ENCODE measurements at places on chromosomes 16 and 17. TPM values are rescaled to one million over a fixed set of nuclear protein-coding genes. Genes with fewer than 3 reads are reported as not detected.

Gene TEX14
- total RNA-seq = 3.4 TPM

GRCh38 chr16:71623597-71623996, 2.4 kb upstream of the MARVELD3 start:
- no peak for DNase-seq

DNA sequence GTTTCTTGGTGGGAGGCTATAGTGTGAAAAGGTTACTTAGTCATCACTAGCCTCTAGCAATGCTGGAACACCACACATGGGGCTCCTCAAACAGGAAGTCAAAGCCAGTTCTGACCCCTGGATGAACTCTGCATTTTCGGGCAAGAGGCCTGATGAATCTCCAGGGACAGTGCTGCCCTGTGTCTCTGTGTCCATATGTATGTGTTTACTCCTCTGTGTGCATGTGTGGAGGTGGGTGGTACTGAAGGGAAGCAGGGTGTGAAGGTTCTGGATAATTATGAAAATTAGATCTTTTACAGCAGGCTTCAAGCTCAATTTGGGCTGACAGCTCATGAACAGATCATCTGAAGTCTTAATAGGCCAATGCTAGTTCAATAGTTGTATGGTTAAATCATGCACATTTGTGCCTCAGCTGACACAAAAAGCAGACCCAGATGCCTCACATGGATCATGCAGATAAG, 133.6 kb downstream of the SNX11 start:
- DNase-seq = peak; percentile 83

DNA sequence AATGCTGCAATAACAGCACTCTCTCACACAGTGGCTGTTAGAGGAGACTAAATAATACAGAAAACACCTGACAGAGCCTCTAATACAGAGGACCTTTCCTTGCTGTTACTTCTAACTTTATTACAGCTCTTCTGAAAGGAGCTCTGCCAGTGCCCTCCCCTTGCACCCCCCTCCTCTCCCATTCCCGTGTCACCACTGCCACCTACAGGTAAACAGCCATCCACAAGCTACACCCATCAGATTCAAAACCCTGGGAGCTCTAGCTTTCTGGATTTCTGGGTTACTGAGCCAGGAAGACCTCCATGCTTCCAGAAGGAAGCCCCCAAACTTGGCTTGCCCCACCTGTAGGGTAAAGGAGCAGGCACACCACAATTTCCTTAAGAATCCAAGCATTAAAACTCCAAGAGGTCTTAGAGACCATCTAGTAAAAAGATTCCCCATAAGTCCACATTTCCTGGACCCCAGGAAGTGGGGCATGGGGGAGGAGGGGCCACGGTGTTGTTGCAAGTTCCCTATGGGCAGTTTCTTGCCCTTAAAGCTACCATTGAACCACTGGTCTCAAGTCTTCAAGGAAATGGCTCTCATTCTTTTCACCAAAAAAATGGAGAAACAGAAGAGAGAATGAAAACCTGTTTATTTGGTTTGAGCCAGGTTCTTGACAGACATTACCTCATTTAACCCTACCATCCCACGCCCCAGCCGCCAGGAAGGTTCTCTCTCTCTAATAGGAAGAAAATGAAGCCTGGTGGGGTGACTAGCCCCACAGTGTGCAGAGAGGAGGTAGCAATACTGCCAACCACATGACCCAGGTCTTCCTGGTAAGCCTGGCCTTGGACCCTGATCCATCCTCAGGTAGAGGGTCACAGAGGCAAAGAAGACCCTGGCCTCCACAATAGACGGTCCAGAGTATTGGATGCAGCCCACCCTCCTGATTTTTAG, 52.8 kb downstream of the TOM1L2 start:
- DNase-seq = peak; percentile 96

DNA sequence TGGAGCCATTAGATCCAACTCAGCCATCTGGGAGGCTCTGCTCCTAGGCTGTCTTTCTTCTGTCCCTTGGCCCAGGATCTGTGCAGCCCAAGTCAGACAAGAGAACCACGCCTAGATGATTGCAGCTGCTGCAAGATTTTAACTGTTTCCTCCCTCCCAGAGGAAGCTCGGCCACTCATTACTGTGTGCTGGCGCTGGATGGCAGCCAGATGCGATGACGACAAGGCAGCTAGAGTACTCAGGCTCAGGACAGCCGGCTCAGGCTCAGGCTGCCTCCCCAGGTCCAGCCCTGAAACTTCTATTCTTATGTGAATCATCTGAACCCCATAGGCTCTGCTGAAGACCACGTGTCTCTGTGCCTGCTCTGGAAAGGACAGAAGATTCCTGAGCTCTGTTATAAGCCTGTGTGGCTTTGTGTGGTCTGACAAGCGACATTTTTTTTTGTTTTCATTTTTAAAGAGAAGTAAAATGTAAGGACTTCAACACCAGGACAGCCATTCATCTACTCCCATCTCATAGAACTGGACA, 32.1 kb upstream of the FBXW10B start:
- peak; percentile 100 for DNase-seq

- no peak for DNase-seq
Observed at GRCh38 chr17:16817201-16817600, 127.2 kb downstream of the CCDC144A start.

- no peak for DNase-seq
Observed at GRCh38 chr17:2794111-2794803, 2.0 kb upstream of the RAP1GAP2 start.

GRCh38 chr16:79870016-79870886, 269.7 kb upstream of the MAF start:
- no peak for DNase-seq

Gene ZFHX3
- total RNA-seq = 5.1 TPM

DNA sequence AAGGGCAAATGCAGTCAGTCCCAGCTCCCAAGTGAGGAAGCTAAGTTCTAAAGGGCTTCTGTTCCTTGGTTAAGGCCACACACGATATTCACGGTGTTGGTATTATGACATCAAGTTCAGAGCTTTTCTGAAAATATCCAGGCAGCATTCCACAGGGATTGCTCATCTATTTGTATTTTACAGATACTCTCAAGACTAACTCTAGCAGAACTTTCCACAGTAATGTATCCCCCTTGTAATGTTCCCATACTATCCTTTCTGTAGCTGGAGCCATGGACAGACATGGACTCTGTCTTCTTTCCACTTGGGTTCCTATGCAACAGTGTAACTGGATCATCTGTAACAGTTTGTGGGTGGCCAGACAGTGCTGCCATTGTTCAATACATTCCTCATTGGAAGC, 13.5 kb downstream of the SDR42E1 start:
- peak; percentile 5 for DNase-seq

DNA sequence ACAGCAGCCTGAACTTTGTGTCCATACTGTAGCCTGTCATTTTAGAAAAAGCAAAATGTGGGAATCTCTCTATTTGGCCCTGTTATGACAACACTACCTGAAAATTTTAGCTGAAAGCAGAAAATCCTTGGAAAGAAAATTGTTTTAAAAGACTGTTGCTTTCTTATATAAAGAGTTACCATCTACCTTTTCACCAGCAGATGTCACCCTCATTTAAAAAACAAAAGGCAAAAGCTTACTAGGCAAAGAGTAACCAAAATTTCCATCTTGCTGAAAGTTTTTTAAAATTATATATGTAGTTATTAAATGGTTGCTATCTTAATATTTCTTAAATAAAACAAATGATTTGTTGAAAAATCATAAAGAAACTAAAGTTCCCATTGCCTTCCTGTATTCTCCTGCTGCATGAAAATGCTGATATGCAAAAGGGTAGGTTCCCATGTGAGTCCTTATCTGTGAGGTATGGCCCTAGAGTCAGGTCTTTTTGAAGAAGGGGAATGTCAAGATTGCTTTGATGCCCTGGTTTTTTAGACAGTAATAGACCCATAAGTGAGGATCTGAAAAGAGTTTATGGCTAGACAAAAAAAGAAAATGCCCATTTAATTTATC, 61.0 kb downstream of the TNRC6C start:
- DNase-seq = peak; percentile 69

Gene HS3ST2
- total RNA-seq = not detected

GRCh38 chr17:17790637-17791464, 45.9 kb downstream of the SREBF1 start:
- no peak for DNase-seq

Gene FLII
- total RNA-seq = 288 TPM

Gene SULT1A4
- total RNA-seq = 1.2 TPM

GRCh38 chr17:78359321-78359996, 418 bp downstream of the SOCS3 start:
- peak; percentile 66 for DNase-seq

DNA sequence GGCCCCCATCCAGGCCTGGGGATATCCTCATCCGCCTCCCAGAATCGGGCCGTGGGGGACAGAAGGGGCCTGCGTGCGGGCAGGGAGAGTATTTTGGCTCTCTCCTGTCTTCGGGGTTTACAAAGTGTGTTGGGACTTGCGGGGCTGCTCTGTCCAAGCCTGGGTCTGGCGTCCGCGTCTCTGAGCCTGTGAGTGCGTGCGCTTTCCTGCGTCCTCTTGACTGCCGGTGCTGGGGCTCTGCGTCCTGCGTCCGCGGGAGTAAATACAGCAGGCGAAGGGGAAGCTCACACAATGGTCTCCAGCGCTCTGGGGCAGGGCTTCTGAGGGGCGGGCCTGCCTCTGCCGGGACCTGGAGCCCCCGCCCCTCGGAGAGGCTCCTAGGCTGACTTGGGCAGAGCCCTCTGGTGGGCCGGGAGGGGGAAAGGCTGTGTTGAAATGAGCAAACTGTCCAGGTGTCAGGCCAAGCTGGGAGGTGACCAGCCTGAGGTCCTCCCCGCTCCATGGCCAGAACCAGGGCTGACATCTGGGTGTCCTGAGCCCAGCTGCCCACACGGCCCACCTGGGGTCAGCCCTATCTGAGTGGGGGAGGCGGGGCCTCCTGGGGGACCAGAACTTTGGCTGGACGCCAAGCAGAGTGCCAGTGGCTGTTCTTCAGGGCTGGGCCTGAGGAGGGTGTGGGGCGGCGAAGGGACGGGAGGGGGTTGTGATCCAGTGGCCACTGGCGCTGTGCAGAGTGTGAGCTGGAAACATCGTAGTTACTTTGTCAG, 233.6 kb downstream of the SEC14L1 start:
- DNase-seq = peak; percentile 96

GRCh38 chr16:31875928-31876547, 2.4 kb downstream of the ZNF267 start:
- DNase-seq = no peak

Gene KRTAP4-3
- total RNA-seq = not detected

DNA sequence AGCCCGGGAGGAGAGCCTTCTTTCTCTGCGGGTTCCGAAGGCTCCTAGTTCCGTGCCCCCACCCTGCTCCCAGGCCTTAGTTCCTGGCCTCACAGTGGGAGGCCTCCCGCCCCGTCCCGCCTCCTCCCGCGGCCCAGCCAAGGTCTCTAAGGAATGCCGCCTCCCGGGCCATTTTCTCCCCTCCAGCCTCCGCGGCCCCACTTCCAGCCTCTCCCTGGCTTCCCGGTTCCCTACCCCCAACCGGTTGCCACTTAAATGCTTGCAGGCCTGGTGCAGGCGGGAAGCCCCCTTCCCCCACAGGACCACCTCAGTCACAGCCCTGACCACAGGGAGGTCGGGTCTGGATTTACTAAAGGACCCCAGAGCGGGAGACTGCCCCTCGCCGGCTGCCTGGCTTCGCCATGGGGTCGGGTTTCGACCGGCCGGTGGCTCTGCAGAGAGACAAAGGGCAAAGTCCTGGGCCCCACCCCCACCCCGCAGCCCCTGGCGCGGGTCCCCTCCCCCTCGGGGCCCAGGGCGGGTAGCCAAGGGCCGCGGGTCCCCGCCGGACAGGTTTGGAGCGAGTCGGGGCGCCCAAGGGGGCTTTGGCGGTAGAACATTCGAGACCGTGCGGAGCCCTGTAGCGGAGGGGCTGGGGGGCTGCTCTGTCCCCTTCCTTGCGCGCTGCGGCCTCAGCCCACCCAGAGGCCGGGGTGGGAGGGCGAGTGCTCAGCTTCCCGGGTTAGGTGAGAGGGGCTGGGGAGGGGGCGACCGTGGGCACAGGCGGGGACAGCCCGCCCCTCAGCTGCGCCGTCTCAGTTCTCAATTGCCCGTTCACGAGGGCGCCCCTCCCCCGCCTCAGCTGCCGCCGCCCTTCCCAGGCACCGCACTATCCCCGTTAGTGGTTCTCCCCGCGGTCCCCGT, 16.4 kb downstream of the IGF2BP1 start:
- DNase-seq = no peak

Gene CD300E
- total RNA-seq = not detected

DNA sequence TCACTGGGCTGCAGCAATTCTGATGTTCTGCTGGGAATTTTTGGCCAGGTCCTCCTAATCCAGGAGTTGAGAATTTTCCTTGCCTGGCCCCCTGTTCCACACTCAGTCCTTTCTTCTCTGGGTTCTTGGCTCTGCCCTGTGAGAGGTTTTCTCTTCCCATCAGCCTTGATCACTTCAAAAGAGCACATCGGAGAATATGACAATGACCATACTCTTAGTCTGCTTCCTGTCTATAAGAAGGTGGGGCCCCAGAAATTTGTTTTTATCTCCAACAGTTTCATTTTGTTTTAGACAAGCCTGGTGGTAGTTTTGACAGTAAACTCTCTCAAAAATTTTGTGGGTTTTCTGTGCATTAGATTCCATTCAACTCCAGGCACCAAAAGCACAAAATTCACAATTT, 70.7 kb downstream of the C17orf67 start:
- DNase-seq = no peak

GRCh38 chr16:27441998-27442397, 40.0 kb downstream of the IL21R start:
- no peak for DNase-seq

- DNase-seq = no peak
Observed at GRCh38 chr17:66397486-66397885, 95.1 kb downstream of the PRKCA start.

Gene ADAP2
- total RNA-seq = not detected

Gene SLC12A3
- total RNA-seq = not detected

Gene KRT13
- total RNA-seq = not detected

Gene CHD9NB
- not detected for total RNA-seq

Data from SJCRH30 (cell line).